ENCODE measurements at places on chromosomes 1 and 21.

DNA sequence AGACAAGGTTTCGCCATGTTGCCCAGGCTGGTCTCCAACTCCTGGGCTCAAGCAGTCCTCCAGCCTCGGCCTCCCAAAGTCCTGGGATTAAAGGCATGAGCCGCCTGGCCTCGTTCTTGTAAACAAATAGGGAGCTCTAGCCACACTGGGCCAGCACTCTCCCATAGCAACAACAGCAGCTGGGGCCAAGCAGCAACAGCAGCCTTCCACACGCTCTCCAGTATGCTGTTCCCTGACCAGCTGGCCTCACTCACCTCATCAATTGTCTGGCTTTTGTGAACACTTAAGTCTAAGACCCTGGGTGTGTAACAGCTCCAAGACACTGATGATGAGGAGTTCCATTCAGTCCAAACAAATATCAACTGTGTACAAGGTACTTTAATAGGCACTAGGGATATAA is 16.9 kb upstream of the GLIS1 start:
- no peak for DNase-seq

- DNase-seq: no peak
Observed at GRCh38 chr21:35179990-35180540, 131.0 kb upstream of the RUNX1 start.

- no peak for DNase-seq
Observed at GRCh38 chr1:178639326-178639725, 85.7 kb upstream of the RALGPS2 start.

DNA sequence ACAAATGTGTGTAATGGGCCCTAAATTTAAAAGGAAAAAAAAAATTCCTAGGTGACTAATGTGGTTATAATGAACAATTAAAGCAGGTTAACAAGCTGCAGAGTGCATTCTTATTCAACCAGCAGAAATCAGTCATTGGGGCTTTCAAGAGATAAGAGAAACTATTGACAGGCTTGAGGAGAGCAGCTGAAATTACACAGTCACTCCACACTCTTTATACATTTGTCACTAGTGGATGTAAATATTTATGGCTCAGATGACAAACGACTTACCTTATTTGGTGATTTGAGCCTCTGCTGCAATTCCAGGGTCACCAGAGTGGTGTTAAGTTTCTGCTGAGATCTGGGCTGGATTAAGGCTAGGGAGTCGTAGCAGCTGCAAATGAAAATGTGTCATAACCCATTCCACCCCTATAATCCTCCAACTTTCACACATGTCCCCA is 896.3 kb downstream of the TTLL7 start:
- DNase-seq: peak; percentile 3

DNA sequence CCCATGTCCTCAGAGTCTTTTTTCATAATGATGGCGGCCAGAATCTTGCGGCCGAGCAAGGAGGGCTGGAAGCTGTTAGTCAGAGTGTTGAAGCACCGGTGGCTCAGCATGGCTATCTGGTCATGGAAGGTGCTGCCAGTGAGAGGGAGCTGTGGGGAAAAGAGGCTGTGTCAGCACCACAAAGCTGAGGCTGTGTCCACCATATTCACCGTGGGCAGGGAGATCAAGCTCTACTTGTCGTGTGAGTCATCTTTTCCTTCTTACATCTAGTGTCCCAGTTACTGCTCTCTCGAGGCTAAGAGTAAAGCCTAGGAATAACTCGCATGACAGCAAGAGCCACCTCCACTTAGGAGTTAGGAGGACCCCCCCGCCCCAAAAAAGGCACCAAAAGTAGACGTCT is 18.2 kb downstream of the ADAR start:
- no peak for DNase-seq

DNA sequence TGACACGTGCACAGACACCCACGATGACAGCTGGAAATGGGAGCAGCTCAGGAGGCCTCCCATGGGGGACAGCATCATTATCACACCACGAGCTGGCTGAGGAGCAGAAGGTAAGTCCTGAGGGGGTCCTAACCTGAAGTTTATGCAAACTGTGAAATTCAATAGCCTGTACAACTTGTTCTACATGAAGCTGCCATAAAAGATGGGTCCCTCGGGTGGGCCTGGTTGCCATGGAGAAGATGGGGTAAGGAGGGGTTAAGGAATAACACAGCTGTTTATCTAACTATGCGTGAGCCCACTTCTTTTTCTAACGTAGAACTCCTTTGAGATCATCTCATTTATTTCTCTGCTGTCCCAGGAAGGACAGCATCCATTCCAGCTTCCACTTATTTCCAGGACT is 163.4 kb upstream of the CD34 start:
- no peak for DNase-seq

- no peak for DNase-seq
Observed at GRCh38 chr1:228148196-228148861, 1.4 kb upstream of the GJC2 start.

- DNase-seq: no peak
Observed at GRCh38 chr21:20997636-20998455, at the start of gene NCAM2. NCAM2 (plus strand) TSS chr21:20998409.

- no peak for DNase-seq
Observed at GRCh38 chr1:174160603-174161002, 1.3 kb downstream of the RABGAP1L start.

DNA sequence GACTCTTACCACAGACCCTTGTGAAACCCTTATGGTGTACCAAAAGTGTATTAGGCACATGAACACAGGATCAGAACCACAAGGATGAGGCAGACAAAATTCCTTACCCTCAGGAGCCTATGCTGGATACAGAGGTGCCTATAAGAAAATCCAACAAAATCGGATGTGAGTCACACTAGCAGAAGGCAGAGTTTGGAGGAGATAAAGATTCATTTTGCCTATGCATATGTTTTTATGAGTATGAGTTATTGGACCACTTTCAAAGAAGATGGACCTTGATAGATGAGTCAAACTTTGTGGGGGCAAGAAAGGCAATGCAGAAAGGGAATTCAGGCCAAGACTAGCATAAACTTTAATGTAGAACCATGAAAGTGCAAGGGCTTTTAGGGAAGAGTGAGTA is 17.0 kb downstream of the CAMK1G start:
- no peak for DNase-seq

DNA sequence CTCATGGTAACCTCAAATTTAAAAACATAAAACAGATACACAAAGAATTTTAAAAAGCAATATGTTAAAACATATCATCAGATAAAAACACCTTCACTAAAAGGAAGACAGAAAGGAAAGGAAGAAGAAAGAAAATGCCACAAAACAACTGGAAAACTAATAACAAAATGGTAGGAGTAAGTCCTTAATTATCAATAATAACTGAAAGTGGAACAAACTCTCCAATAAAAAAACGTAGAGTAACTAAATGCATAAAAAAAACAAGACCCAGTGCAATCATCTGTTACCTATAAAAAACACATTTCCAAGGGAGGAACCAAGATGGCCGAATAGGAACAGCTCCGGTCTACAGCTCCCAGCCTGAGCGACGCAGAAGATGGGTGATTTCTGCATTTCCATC is 47.1 kb upstream of the ACADM start:
- DNase-seq: no peak

- peak; percentile 82 for DNase-seq
Observed at GRCh38 chr1:225772323-225772768, 5.3 kb upstream of the SRP9 start.
